ENCODE measurements at places on chromosomes 2 and 18.

GRCh38 chr2:128622371-128622770 lies 303.7 kb upstream of the HS6ST1 start:
- DNase-seq = no peak

DNA sequence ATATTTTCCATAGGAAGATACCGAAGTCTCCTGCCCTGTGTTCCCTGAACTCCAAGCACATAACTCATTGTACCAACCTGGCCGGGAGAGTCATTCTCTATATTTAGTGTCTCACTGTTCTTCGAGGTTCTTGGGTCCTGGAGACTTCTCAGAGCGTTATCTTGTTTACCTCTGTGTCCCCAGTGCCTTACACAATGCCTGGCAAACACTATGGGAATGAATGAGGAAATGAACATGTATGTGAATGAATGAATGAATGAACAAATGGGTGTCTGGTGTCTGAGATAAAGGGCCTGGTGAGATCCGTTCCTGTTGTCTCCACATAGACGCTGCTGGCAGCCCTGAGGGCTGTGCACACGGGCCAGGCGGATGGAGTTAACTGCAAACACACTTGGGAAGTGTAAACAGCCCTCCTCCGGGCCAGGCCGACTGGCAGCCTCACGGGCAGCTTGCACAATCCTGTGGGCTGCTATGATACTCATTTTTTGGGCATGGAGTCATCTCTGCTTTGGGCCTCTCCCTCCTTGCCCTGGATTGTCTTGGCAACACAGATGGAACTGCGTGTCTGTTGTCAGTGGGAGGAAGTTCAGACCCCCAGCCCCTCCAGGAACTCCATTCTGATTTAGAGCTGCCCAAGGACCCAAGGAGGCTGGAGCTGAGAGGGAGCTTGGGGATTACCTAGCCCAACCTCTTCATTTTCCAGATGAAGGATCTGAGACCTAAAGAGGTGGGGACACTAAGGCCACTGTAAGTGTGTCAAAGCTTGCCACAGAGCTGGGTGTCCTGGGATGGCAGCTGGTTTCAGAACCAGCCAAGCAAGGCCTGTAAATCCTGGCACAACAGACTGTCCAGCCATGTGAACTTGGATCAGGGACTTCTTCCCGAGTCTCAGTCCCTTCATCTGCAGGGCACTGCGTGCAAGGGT lies 124.4 kb downstream of the INHBB start:
- peak; percentile 83 for DNase-seq

- DNase-seq = no peak
Observed at GRCh38 chr2:142914507-142915313, 37.2 kb downstream of the KYNU start.

GRCh38 chr2:71564790-71565189 lies 111.4 kb downstream of the DYSF start:
- DNase-seq = no peak

GRCh38 chr2:10079870-10080535 lies at the start of gene CYS1:
TSS of gene CYS1 (minus strand) at chr2:10080411. CDS start at chr2:10080223, 188 bp downstream.
- no peak for DNase-seq

GRCh38 chr2:54969295-54969939 lies 80.8 kb downstream of the RTN4 start:
- DNase-seq = no peak

- DNase-seq = no peak
Observed at GRCh38 chr18:5620289-5620688, 76.5 kb upstream of the EPB41L3 start.

GRCh38 chr2:239789711-239790110 lies 235.4 kb downstream of the NDUFA10 start:
- no peak for DNase-seq

DNA sequence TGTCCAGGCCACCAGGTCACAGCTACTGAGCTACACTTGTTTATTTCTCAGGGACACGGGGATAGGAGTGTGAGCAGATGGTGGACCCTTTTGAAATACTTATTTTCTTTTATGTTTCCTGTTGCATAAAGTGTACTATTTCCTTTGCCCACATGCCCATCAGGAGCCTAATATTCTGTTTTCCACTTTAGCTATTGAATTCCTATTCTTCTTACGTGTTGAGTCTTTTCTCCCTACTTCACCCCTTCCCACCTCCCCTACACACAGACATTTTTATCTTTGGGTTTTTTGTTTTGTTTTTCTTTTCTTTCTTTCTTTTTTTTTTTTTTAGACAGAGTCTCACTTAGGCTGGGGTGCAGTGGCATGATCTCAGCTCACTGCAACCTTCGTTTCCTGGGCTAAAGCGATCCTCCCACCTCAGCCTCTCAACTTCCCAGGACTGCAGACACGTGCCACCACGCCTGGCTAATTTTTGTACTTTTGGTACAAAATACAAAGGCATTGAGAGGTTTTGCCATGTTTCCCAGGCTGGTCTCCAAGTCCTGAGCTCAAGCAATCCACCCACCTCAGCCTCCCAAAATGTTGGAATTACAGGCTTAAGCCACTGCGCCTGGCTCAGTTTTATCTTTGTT lies 5.2 kb upstream of the GPR55 start:
- DNase-seq = no peak

DNA sequence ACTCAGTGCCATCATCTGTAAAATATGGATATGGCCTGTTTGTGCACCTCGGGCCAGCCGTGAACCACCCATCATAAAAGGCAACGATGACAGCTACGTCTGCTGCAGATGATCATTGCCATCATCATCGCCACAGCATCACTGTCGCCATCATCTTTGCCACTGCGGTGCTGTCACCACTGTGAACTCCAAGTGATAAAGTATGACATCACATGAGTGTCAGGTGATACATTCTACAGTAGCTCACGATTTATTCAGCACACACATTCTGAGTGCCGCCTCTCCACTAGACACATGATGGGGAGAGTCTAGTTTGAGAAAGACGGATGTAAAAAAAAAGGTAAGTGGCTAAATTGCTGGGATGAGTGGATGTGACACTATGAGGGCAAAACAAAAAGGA lies 755.4 kb upstream of the RAB6C start:
- DNase-seq = no peak

DNA sequence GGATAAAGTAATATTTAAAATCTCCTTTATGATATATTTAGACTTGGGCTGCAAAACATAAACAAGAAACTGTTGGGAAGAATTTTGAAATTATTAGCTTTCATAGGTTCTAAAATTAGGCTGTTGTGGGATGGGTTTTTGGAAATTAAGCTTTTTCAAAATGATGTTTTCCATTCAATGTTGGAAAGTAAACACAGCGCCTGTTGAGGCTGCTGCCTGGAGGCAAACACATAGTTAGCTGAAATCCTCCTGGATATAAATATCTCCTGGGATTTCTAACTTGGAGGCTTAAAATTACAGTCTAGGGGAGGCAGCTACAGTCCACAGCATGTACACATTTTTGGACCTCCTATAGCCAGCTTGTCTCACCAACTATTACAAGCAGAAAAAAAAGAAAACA lies 197.3 kb downstream of the DCC start:
- no peak for DNase-seq

DNA sequence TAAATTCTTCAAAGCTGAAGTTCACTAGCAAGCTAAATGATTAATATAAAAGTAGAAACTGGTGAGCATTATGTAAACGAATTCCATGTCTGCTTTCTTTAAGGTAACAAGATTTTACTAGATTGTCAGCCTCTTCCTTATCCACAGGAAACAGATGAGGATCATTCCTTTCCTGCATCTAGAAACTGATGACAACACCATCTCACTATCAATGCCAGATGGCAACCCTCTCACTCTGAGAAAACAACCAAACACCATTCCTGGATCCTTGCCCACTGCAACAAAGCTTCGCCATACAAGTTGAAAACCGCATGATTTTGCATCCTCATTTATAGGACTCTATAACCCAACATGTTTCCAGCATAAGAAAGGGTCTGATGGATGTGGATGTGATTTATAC lies 122.9 kb downstream of the ZNF521 start:
- DNase-seq = no peak

DNA sequence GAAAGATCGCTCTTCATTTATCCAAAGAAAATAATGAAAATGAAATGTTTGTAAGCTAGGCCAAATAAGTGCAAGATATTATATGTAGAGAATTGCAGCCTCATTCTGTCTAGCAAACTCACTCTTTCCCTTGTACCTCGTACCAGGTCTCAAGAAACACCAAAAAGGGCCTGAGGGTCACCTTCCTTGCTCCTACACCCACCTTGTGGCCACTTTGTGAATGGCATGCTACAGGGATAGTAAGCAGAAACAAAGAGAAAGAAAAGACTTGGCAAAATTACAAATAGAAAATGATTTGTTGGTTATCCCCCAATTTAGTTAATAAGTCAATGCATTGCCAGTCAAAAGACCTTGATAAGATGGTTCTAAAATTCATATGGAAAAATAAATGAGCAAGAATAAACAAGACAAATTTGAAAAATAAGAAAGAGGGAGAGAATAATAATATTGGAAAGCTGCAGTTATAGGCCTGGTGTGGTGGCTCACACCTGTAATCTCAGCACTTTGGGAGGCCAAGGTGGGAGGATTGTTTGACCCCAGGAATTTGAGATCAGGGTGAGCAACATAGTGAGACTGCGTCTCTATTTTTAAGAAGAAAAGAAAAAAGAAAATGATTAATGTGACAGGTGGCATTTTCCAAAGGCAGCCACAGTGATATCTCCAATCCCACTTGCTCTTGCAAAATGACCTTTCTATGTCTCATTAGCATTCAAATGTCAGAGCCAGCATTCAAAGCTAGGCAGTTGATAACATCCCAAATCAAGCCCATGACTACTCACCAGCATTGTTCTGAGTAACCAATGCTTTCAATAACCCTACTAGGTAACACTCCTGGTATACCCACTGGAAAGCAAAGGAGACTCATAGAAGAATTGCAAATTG lies 38.8 kb upstream of the BMP10 start:
- no peak for DNase-seq

DNA sequence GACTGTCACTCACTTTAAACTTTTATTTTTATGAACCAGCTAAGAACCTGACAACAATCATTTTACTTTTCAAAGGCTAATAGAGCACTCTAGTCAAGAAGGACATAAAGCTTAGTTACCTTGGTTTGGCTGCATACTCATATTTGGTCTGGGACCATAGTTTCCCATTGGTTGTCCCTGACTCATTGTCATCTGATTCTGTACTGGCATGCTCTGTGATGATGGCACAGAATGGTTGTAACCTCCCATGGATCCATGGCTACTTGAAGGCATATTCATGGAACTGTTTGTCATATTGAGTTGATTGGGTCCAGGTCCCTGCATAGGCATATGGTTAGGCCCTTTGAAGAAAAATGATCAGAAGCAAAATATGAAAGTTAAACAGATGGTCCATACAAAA lies 37.9 kb downstream of the SS18 start:
- no peak for DNase-seq

GRCh38 chr2:37389989-37390765 lies 45.7 kb downstream of the QPCT start:
- DNase-seq = no peak

All from AG04449 (cell line).